ENCODE measurements at places on chromosomes 6 and 20.

GRCh38 chr6:27139756-27140579 is 107.5 kb upstream of the PRSS16 start:
- peak; percentile 43 for DNase-seq

GRCh38 chr6:75430631-75431325 is 62.8 kb downstream of the FILIP1 start:
- DNase-seq: peak; percentile 56

DNA sequence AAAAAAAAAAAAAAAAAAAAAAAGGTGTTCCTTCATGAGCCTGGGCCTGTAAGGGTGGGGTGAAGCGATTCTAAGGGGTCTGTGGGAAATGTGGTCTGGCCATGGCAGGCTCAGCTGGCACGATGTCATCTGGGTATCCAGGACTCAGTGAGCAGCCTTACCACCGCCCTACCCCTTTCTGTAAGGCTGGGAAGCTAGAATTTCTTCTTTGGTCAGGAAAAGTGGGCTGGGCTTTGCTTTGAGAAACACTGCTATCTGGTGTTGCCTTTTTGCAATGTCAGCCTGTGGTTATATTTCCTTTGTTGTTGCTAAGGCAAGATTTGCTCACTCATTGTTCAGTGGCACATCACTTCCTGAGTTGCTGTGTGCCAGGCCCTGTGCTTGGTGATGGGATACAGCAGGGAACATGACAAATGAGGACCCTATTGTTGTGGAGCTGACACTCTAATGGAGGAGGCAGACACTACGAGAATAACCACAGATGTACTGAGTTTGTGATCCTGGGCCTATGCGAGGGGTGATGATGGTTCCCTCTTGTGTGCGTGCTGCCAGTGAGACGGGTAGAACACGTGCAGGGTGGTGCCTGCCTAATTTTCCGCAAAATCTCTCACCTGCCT is 45.9 kb upstream of the ZNFX1 start:
- DNase-seq: peak; percentile 92

- no peak for DNase-seq
Measured at GRCh38 chr6:162313922-162314660, 413.5 kb downstream of the PRKN start.

- peak; percentile 82 for DNase-seq
Measured at GRCh38 chr6:132202574-132202973, 198.7 kb downstream of the MOXD1 start.

GRCh38 chr6:132392792-132393191 is 8.5 kb downstream of the MOXD1 start:
- peak; percentile 63 for DNase-seq

DNA sequence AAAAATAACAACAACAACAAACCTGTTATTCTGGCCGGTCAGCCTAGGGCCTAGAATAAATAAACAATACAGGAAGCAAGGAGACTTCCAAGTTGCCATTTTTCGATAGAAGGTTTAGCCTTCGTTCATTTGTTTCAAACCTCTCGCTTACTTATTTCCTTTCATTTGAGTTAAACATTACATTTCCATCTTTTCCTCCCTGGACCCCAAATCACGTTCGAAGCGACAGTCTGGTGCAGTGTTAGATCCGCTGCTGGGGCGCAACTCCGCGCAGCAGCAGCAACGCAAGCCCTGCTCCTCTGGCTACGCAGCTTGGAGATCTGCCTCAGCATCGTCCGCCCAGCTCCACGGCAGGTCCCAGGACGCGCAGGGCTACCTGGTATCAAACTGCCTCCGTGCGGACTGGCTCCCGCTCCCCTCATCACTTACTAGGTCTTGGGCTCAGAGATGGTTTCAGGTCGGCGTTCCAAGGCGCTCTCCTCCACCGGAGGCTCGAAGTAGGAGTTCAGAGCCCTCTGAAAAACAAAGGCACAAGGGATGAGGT is 530 bp downstream of the TDP2 start:
- DNase-seq: no peak

GRCh38 chr6:47109281-47109680 is 67.1 kb upstream of the ADGRF1 start:
- peak; percentile 28 for DNase-seq

DNA sequence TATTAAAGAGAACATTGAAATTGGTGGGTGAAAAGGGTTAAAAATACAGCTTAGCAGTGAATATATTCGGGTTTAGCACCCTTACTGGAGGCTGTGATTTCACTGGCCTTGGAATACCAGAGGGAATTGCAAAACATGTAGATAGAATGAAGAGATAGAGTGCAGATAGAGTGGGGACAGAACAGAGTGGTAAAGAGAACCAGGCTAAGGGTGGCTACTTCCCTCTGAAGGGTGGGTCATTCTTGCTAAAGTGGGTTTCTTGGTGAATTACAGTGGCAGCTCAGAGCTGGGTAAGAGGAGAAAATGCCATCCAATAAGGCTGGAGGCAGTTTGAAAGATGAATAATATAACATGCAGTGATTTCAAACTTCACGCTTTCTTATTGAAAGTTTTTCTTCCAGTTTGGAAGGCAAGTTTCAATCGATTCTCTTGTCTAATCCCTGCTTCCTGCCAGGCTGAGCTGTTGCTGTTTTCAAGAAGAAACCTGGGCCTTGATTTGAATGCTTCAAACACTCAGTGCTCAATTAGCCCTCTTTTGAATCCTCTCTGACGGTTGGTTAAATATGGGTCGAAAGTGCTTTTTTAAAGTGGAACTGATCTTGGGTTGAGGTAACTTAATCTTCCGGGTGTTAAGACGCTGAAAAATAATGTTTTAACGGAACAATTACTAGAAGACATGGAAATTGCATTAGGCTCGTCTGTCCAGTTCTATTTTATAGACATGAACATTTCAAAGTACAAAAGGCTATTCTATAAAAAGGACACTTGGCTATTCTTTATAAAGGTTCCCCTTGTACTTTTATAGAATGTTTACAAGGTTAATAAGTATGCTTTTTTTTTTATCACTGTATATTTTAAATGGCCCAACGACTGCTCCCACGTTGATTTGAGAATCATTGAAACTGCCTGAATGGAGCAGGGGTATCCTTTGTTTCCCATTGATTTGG is 203.3 kb downstream of the BCAS1 start:
- peak; percentile 40 for DNase-seq

GRCh38 chr6:89242574-89243330 is 25.6 kb upstream of the GABRR1 start:
- DNase-seq: peak; percentile 75

DNA sequence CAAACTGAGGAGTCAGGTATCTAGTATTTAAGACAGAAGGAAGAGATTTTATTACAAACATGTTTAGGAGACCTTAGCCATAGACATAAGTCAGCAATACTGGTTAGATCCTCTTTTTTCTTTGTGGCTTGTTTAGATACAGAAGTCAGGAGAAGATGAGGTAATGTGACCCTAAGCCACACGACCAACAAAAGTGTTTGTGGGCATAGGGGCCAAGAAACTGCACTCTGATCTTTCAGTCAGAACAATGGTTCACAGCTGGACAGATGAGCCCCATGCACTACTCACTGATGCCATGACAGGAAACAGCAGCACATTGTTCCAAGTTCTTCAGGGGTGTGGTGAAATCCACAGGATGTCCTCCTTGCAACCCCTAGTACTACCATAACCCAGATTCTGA is 238.5 kb upstream of the RAB32 start:
- peak; percentile 9 for DNase-seq

DNA sequence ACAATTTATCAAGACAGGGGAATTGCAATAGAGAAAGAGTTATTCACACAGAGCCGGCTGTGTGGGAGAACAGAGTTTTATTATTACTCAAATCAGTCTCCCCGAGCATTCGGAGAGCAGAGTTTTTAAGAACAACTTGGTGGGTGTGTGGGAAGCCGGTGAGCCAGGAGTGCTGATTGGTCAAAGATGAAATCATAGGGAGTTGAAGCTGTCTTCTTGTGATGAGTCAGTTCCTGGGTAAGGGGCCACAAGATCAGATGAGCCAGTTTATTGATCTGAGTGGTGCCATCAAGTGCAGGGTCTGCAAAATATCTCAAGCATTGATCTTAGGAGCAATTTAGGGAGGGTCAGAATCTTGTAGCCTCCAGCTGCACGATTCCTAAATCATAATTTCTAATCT is 50.0 kb upstream of the ECI2 start:
- DNase-seq: peak; percentile 7

DNA sequence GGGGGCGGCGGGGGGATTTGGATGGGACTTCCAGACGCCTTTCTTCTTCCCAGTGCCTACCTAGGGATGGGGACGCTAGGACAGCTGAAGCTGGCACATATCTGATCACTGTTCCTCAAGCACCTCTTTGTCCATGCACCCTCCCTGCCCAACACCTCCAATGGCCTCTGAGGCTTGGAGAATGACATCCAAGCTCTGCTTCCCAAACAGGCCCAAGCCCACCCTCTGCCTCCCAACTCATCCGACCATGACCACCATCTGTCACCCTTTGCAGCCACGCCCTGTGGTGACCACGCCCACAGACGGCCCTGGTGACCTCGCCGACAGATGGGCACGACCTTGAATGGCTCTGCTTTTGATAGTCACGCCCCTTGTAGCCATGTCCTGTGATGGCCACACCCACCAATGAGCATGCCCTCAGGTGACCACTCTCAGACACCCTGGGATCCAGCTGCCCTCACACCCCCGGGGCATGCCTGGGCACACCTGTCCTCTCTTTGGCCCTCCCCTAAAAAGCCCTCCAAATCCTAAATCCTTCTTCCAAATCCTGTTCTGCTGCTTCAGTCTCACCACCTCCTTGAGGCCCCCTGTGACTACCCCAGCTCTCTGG is 51.0 kb downstream of the SSR1 start:
- DNase-seq: no peak

GRCh38 chr6:30264743-30265142 is 51.5 kb upstream of the TRIM26 start:
- no peak for DNase-seq

GRCh38 chr6:43275801-43276576 is 22.1 kb upstream of the SLC22A7 start:
- no peak for DNase-seq

- no peak for DNase-seq
Measured at GRCh38 chr6:30497714-30498113, 8.4 kb downstream of the HLA-E start.

All from cardiac fibroblast (primary cell).